ENCODE measurements at places on chromosomes 7 and 10.

- peak; percentile 56 for DNase-seq
Observed at GRCh38 chr10:68212721-68213352, 19.1 kb downstream of the ATOH7 start.

- DNase-seq: no peak
Observed at GRCh38 chr10:93313798-93314197, 168.3 kb downstream of the MYOF start.

GRCh38 chr10:51422311-51423120 is 276.9 kb downstream of the CSTF2T start:
- peak; percentile 77 for DNase-seq

DNA sequence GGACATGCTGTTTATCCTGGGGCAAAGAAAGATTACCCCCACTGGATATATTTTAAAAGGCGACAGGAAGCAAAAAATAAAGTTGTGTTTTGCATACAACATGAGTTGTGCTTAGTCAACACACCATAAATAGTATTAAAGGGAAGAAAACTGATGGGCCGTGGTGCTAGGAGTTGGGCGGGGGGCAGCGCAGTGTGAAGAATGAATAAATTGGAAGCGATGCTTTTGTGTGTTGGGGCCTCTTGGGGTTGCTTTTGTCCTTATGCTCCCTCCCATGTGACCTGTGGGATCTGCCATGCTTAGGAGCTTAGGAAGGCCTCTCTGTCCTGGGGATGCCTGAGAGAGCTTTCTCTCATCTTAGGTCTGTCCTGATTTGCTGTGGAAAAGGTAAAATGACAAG is 35.0 kb upstream of the AGR3 start:
- no peak for DNase-seq

DNA sequence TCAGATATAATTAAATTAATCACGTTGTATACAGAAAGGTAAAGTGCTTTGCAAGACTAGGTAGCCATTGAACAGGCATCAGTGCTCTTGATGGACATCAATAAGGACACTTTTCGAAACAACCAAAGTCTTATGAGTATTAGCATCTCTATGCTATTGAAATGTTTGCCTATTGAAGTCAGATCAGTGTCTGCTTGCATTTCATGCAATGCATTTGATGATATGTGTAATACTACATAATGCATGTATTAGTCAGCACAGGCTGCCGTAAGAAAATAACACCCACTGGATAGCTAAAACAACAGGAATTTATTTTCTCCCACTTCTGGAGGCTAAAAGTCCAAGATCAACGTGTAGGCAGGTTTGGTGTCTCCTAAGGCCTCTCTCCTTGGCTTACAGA is 209.3 kb upstream of the PLXDC2 start:
- DNase-seq: no peak

DNA sequence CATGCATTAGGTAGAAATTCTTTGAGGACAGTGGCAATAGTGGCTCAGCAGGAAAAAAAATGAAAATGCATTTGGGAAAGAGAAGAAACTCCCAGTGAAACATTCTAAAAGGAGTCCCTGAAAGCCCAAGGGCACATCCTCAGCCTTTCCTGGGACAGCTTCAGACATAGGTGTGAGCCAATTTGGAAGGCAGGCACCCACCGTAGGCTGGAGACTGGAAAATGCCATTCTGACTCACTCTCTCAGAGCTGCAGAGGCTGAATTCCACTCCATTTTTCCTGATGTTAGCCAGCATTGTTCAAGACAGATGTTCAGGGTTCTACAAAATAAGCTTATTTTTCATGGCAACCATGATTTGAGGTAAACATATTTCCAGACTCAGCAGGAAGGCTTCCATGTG is 379.0 kb upstream of the FZD8 start:
- DNase-seq: peak; percentile 45

DNA sequence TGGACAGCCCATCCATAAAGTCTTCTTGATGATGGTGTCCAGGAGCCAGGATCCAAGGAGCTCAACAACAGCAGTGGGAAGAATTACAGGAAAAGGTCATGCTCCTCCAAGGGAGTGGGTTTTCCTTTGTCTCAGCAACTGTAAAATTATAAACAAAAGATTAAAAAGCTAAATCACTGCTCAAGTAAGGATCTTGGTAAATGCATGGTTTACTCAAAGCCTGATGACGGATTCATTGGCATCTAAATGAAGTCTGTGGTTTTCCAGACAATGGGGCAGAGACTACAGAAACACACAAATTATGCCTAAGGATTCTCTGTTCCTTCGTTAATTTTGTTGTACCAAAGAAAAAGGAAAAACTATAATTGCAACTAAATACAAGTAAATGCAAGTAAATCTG is 36.4 kb upstream of the DLX6 start:
- no peak for DNase-seq

DNA sequence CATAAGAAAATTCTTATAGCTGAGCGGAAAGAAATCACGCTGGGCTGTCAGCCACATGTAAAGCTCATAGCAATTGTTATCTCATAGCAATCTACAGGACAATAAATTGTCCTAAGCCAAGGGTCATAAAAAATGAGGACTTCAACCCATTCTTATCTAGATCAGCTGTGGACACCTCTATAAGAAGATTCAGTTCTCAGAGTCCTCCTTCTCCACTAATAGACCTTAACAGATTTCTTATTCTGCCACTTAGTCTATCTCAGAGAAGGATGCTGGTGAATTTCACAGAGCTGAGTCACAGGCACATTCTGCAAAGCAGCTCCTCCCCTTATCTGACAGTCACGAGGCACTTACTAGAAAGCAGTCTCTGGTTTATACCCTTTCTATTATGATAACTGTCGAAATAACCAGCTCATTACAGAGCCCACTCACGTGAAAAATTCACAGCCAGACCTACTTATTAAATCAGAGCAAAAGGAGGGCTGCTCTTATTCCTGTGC is 185.3 kb upstream of the PCLO start:
- DNase-seq: peak; percentile 47

DNA sequence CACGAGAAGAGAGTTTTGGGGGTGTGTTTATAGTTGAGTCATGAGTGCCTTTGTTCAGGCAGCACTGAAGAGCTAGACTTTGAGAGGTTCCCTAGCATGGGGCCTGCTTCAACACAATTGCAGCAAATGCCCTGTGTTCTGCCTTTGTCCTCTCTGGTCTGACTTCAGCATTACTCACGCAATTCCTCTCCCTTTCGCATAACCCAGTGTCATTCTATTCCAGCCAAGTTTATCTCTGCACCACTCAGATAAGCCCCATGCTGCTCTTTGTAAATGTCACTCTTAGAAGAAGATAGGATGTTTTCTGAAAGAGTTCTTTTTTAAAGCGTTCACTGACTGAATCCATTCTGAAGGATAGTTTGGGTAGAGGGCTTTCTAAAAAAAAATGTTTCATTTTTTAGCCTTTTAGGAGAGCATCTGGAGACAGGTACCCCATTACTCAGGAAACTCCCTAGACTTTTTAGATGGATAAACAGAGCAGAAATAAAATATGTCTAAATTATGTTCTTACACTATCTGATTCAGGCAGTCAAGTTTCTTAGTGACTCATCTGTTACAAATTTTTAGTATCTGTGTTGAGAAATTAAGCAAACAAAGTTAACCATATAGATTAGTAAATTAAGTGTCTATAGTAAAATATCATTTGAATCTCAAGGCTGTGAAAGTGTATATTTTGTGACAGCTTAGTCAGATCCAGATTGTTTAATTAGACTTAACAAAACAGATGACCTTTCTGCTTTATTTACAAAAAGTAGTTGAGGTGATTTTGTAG is 318.5 kb downstream of the GPR158 start:
- DNase-seq: no peak

GRCh38 chr7:1848013-1848640 is 178.1 kb downstream of the ELFN1 start:
- no peak for DNase-seq

DNA sequence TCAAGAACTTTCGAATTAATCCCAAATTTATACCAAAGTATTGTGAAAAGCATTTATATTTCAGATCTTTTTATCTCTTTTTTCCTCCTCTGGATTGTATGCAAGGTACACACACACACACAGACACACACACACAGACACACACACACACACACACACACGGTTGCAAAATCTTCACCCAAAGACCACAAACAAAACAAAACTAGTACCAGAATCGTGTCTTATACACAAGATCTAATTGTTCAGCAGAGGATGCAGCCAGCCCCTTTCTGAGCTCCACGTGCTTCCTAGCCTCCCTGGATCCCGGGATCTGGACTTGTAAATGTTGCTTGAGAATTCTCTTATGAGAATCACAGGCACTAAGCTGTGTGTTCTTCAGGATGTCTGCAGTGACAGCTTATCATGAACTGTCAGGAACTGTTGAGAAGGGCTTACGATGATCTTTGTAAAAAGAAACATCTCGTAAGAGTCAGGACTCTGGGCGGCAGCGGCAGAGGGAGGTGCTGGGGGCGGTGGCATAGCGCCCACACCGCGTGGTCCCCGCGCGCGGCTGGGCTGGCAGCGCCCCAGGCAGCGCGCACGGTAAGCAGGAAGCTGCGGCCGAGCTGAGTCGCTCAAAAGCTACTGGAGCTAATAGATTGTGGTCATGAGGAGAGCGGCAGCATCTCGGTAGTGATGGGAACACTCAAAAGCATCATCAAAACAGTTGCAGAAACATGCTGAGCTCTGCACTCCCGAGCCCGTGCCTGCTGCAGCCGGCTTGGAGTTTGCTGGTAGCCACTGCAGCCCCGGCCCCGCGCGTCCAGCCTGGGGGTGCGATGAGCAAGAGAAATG is 277.6 kb downstream of the GATA3 start:
- DNase-seq: peak; percentile 47

DNA sequence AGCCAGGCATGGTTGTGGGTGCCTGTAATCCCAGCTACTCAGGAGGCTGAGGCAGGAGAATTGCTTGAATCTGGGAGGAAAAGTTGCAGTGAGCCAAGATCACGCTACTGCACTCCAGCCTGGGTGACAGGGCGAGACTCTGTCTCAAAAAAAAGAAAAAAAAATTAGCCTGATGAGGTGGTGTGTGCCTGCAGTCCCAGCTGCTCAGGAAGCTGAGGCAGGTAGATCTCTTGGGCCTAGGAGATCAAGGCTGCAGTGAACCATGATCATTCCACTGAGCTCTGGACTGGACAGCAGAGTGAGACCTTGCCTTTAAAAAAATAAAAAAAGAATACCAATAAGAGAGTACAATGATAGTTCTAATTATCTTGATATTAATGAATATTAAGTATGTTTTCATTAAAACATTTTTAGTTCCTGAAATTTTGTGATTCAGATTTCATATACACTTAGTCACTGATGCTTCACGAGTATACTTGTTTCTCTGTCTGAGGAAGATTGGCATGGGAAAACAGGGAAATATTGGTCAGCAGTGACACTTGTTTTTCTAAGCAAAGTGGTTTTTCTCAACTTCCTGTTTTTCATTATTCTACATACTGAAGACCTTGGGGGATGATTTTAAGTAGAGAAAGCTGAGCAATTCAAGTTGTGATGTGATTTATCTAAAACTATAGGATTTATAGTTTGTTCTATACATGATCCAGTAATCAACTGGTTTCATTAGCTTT is 76.8 kb downstream of the ADK start:
- DNase-seq: peak; percentile 24

GRCh38 chr7:82964150-82964882 is 198.4 kb downstream of the PCLO start:
- no peak for DNase-seq

DNA sequence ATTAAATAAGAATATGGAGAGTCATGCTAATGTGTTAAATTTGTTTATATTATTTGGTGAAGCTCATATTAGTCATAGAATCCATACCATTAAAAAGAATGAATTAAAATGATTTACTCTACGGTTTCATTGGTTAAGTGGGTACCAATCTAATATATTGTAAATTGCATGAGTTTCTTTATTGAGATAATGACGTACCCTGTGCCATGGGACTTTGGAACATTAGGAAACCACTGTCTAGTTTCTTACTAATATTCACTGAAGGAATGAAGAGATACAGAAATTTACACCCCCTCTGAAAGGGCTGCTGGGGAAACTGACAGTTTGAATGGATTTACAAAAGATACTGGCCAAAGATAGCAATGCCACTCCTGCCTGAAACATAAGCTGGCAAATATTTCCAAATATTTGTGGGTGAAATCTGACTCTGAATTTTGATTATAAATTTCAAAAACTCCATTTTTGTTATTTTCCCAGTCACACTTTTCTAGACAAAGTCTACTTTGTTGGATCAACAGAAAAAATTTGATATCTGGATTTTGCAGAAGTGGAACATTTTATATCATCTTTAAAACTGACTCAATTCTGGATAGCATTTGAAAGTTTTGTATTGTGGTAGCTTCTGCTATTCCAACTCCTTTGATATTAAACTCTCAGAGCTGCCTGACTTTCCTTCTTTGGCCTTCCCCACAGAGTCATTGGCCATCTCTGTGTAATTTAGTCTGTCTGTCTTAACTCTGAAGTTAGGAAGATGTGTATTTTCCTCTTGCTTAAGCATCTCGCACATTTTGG is 22.3 kb downstream of the MDFIC start:
- no peak for DNase-seq

- no peak for DNase-seq
Observed at GRCh38 chr7:138804618-138805017, 6.6 kb upstream of the ATP6V0A4 start.

GRCh38 chr10:35368485-35369048 is 32.3 kb downstream of the CCNY start:
- DNase-seq: no peak

DNA sequence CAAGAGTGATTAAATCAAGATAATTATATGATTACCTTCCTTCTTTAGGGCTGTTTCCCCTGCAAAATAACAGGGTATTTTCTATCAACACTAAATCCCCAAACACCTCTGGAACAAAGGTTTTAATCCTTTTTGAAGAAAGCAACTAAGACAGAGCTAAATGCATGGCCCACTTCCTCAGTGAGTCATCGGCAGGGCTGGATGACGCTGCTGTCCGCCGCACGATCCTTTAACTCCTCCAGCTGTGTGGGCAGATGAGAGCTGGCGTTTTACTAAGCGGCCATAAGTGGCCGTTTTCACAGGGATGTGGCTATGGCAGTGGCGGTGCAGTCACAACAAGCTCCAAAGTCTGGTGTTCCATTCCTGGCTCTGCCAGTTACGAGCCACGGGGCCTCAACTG is 76.0 kb upstream of the C1QL3 start:
- no peak for DNase-seq

DNA sequence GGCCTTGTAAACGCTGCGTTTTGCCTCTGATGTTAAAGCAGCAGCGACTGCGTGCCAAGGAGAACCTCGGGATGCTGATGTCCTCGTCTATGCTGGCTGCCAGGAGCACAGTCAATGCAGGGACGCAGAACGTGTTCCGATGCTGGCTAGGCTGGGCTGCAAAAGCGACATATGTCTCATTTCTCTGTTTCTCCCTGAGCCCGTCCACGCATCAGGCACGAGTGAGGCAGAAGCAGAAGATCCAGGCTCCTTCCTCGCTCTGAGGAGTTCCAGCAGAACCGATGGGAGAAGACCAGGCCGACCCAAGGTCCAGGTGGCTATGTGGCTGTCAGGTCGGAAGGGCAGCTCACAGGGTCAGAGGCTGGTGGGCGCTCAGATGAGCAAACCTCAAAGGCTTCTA is 3.7 kb upstream of the FOXL3 start:
- DNase-seq: no peak

GRCh38 chr7:23246555-23246954 is at the start of gene GPNMB:
Gene GPNMB, plus strand, starts transcription at chr7:23246775. Its CDS starts 83 bp downstream, at chr7:23246858.
- peak; percentile 90 for DNase-seq

Measured in AG20443 (cell line).